ENCODE measurements at places on chromosomes 12 and 14. TPM values are rescaled to one million over a fixed set of nuclear protein-coding genes. Genes with fewer than 3 reads are reported as not detected.

DNA sequence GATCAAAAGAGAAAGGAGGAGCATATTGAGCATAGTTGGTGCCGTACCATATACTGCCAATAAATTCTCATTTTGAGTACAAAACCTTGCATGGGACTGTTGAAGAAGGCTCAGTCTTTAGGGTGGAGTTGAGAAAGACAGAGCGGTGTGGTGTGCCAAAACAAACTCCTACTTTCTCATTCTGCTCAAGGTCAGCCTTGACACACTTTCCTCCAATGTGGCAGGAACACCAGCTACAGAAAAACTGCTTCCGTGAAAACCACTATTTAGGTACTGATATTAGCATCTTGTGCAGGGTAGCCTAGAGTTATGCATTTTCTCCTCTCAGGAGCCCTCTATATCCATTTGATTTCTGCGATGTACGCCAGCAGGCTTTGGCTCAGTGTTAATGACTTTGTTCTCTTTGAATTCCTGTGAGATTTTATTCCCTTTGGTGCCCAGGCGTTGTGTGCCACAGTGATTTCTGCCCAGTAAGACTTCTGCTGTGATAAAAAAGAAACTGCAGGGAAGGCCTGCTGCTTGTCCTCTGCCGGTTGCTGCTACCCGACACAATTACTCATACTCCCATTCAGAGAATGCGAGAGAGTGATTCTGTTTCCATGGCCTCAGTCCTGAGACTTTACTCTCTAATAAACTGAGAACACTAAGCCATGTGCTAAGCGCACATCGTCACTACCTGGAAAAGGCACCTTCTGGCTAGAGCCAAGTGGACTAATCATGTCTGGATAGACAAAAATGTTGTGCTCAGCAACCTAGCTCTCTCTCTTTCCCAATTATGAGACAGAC is 88.3 kb upstream of the MDM1 start:
- DNase-seq, result no peak

DNA sequence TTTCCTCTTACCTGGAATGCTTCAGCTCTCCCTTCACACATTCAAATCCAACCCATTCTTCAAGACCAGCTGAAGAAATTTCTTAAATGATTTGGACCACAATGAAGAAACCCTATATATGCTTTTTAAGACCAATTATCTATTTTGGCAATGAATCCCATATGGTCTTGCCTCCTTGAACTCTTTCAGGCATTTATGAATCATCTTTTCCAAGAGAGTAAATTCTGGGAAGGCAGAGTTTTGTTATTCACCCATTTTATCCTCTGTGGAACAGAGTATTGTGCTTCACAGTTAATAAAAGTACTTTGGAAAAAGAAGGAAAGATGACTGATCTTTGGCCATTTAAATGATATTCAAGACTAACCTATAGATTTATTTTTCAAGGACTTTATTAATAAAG is 14.0 kb downstream of the GIT2 start:
- DNase-seq, result no peak

- DNase-seq, result no peak
These were observed 541.4 kb upstream of the ATP2B1 start for GRCh38 chr12:90250042-90250441.

- DNase-seq, result no peak
These were observed 88.8 kb downstream of the ATF7IP start for GRCh38 chr12:14454098-14454907.

DNA sequence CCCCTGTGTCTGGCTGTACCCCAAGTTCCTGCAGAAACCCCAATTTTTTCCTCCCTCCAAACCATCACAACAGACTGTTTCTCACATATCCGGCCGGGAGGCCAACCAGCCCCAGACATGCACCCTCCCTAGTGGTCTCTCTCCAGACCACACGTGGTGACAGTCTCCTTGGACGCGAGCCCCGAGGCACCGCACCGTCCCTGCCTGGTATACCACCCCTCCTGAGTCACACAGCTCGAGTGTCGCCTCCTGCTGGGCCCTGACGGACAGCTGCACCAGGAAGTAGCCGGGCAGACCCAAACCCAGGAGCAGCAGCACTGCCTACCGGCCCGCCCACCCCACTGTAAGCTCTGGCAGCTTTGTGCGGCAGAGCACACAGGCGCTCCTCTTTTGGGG is 97.4 kb downstream of the RFLNA start:
- DNase-seq, result peak; percentile 87

The GPR65 gene
- total RNA-seq, result 1.2 TPM

The ADAM21 gene
- 0.34 TPM for total RNA-seq

The FBRSL1 gene
- 53.9 TPM for total RNA-seq
